Subcutaneous adipose tissue (tissue), 4 donors: ENCODE measurements at places on chromosomes 3 and 15. TPM values are rescaled to one million over a fixed set of nuclear protein-coding genes. Genes with fewer than 3 reads are reported as not detected.

GLDN gene
- 36.2 TPM for total RNA-seq

PARP3 gene
- 39.0 TPM for total RNA-seq

UNC13C gene
- 0.44 TPM for total RNA-seq

LRRC31 gene
- total RNA-seq: not detected

FSTL1 gene
- total RNA-seq: 621 TPM

CHRNA3 gene
- not detected for total RNA-seq
